ENCODE measurements at places on chromosomes 16 and 17.
A peak's percentile ranks its signal among the peaks of the same experiment; 100 is the strongest.

DNA sequence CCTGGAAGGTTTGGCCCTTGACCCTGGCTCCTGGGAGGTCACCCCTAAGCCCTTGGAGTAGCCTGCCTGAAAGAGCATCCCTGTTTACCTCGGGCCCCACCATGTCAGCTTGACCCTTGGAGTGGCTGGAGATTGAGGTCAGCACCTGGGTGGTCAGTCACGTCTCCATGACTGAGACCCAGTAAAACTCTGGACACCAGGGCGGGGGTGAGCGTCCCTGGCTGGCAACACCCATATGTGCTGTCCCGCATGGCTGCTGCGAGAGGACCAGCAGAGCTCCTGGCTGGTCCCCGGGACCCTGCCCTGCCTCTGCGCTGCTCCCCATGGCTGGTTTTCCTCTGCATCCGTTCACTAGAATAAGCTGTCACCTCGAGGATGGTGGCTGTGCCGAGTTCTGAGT, 91.2 kb downstream of the RBFOX3 start:
- DNase-seq, result no peak

GRCh38 chr17:78089576-78090281, 38.8 kb downstream of the TMC6 start:
- no peak for DNase-seq

GRCh38 chr16:1311738-1312466, 2.5 kb downstream of the UBE2I start:
- no peak for DNase-seq

DNA sequence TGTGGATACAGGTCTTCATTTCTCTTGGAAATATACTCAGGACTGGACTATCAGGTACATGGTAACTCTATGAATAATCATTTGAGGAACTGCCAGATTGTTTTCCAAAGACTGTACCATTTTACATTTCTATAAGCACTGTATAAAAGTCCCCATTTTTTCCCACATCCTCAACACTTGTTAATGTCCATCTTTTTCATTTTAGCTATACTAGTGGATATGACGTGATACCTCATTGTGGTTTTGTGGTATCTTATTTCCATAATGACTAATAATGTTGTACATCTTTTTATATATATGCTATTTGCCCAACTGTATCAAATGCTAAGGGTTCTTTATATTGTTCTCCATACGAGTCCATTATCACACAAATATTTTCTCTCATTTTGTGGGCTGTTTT, 22.9 kb downstream of the NUP88 start:
- no peak for DNase-seq

- no peak for DNase-seq
These were observed 1.3 kb downstream of the PSMD3 start for GRCh38 chr17:39981766-39982375.

- no peak for DNase-seq
These were observed 491.6 kb downstream of the CDH13 start for GRCh38 chr16:83118365-83118764.

GRCh38 chr17:16466407-16466806, 25.6 kb downstream of the LRRC75A start:
- no peak for DNase-seq

DNA sequence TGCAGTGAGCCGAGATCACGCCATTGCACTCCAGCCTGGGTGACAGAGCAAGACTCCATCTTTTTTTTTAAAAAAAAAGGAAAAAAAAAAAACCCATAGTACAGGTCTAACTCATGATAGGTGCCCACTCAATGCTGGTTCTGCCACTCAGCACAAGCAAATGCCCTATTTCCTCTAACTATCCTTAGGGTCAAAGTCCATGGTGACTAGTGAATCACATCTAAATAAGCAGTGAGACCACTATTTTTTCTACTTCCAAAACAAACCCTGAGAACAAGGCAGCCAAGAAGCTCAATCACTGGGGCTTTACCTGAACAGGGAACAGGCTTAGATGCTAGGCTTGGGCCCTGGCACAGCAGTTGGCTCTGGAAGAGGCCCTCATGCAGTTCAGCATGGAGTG, 3.4 kb downstream of the BLTP2 start:
- DNase-seq, result no peak

DNA sequence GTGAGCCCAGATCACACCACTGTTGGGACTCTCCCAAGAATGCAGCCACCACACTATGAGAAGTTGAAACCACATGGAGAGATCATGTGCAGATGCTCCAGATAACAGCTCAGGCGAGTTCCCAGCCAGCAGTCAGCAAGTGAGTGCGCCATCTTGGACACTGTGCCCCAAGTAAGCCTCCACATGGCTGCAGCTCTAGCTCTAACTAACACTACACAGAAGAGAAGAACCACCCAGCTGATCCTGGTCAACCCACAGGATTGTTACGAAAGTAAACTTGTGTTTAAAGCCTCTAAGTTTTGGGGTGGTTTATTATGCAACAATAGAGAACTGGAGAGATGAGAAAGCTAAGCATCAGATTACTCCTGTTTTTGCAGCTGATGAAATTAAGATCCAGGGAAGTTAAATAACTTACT, 25.8 kb downstream of the SLC38A7 start:
- DNase-seq, result no peak

GRCh38 chr16:87392821-87393679, 914 bp downstream of the MAP1LC3B start:
- DNase-seq, result peak; percentile 47

DNA sequence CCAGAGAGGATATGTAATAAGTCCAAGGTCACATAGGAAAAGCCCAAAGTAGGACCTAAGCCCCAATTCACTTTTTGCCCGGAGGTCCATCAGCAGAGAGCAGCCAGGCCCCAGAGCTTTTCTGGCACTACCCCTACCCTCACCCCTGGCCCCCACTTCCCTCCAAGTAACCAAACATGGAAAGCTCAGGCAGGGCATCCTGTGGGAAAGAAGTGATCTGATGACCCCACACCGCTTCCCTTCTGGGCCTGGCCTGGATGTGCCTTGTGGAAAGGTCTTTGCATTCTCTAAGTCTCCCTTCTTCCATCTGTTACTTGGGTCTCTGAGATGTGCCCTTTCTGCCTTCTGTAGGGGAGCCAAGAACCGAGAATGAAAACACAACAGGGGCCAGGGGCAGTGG, 136.9 kb downstream of the TMEM132E start:
- DNase-seq, result no peak

GRCh38 chr16:30184096-30184890, 891 bp downstream of the CORO1A start:
- no peak for DNase-seq

DNA sequence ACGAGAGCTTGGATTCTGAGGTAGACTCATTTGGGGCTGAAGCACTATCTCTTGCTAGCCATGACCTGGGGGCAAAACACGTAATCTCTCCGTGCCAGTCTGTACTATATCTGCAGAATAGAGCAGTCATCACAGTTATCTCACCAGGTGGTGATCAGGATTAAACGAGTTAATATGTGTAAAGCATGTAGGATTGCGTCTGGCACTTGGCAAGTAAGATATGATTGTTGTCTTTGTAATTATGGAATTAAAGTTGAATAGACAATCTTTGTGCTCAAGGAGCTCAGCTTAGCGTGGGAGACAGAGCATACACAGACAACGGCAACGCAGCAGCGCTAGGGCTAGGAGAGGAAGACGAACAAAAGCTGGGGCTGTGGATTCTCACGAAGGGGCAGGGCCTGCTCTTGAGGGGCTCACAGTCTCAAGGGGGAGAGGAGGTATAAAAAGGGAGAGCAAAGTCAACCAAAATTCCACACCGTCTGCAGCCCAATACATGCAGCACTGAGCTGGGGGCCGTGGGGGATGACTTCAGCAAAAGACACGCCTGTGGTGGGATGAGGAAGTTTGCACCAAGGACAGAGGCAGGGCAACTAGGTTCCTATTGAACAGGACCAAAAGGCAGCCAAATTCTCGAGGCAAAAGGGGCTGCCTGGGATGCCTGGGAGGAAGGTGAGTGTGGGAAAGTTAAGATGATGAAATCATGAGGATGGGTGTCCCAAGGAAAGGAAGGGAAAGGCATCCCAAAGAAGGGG, 68.6 kb downstream of the SDK2 start:
- no peak for DNase-seq

DNA sequence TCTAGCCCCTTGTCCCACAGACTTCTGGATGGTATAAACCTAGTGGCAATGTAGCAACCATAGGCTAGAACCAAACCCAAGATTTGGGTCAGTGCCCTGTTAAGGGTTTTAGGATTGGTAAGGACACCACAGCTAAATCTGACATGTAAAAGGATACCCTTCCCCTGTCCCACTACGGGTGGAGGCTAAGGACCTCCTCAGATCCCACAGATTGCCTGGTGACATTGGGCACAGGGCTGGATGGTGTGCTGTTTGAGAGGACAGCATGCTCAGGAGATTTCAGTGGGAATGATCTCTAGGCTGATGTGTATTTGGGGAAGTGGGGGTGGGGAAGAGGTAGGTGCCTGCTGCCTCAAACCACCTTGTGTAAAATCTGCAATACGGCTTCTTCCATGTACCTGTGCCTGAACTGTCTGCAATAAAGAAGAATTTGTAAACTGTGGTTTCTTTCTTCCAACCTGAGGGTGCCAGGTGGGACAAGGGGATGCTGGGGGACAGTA, 671 bp upstream of the EDC4 start:
- DNase-seq, result no peak

GRCh38 chr16:86030116-86030515, 131.2 kb downstream of the IRF8 start:
- no peak for DNase-seq

- no peak for DNase-seq
These were observed 28.1 kb downstream of the KIAA0513 start for GRCh38 chr16:85055493-85056210.

- DNase-seq, result no peak
These were observed 971.7 kb downstream of the CDH11 start for GRCh38 chr16:64150193-64150592.

DNA sequence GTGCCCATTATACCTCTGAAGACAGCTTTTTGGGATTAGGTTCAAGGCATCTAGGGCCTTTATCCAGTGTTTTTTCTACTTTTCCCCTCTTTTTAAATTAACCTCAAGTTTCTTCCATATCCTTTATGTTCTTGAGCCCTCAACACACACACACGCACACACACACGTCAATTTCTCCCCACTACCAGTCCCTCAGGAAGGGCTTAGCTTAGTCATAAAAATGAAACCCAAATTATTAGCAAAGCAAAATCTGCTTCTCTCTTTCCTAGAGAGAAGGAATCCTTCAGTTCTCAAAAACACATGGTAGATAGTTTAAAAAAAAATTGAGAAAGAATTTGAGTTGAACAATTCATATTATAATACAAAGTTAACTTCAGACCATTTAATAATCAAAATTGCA, 401.1 kb downstream of the XYLT1 start:
- no peak for DNase-seq

DNA sequence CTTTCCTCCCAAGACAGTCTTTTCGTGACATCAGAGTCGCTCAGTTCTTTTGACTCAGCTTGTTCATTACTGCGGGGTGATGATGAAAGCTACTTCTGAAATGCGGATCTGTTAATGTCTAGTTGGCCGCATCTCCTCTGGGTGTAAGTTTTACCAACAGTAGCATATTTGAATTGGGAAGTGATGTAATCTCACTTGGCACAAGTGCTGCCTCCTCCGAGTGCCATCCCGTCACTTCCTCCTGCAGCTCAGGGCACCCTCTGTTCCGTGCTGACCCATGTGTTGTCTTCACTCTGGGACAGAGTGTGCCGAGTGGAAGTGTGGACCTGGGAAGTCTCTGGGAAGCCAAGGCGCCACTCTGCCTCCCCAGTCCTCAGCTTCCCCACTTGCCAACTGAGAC, 8.9 kb downstream of the ADAD2 start:
- no peak for DNase-seq

DNA sequence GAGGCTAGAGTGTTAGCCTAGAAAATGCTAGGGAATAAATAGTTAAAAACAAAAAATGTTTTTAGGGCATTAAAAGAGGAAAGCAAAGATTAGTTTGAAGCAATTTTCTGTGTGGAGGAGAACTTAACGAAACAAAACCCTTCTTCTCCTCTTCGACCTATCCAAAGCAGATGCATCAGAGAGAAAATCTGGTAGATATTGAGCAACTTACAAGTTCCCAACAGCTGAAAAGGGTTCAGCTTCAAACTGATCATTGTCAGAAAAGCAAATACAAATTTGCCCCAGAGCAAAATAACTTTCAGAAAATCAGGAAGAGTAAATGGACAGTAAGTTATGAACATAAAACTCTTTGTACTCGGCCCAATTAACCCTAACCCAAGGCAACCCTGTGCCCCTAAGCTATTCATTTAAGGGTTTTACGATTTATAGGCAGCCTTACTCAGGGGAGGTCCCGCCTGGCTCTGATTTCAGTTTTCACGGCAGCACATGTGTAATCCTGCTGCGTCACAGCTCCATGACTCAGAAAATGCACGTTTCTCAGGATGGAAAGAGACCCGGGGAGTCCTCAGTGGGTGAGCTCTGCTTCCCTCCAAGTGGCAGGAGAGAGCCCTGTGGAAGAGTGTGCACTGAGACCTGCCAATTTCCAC, 405.7 kb upstream of the SALL1 start:
- DNase-seq, result no peak

DNA sequence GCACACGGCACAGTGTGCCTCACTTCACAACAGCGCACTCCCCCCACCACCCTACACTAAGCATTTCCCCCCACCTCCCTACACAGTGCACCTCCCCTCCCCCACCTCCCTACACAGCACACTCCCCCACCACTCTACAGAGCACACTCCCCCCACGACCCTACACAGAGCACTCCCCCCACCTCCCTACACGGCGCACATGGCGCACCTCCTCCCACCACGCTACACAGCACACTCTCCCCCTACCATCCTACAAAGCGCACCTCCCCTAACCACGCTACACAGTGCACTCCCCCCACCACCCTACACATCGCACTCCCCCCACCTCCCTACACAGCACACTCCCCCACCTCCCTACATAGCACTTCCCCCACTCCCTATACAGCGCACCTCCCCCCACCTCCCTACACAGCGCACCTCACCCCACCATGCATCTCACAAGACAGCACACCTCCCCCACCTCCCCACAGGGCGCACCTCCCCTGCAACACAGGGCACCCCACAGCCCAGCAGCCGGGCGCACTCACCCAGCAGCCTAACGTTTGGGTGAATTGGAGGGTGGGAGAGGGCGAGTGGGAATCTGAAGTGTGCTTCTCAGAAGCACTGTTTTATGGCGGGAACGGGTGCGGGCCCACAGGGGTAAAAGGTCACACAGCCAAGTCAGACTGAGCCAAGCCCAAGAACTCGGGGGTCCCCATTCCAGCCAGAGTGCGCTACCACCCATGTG, 10.3 kb downstream of the KNOP1 start:
- no peak for DNase-seq

DNA sequence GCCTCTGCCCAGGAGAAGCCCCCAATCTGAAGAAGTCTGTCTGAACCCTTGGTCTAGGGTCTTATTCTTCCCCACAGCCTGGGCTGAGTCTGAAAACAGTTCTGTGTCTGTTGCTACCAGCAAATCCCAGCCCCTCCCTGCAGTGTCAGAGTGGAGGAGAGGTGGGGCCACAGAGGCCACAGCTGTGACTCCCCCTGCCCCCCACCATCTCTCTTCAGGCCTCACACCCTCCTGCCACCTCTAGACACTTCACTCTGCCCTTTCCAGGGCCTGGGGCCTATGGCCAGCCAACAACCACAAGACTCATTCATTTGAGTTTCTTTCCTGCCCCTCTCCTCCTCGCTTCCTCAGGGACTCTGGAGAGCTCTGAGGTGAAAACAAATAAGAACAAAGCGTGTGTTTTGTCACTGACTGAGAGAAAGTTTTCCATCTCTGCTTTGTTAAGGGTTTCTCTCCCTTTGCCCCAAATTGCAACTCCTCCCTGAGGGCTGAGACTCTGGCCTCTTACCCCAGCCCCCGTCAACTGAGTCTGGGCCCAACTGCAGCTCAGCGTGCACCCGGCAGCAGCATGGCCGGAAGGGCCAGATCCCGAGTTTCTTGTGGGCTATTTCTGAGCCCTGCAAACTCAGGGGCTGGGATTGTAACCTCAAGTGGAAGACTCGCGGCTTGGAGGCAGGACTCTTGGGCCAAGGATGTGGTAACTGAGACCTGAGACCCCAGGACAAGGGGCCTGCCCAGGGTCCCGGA, 13.2 kb downstream of the C17orf50 start:
- DNase-seq, result no peak
